Fibroblast of skin of right biceps (primary cell): ENCODE measurements at places on chromosomes 7 and 10.
A peak's percentile ranks its signal among the peaks of the same experiment; 100 is the strongest.

DNA sequence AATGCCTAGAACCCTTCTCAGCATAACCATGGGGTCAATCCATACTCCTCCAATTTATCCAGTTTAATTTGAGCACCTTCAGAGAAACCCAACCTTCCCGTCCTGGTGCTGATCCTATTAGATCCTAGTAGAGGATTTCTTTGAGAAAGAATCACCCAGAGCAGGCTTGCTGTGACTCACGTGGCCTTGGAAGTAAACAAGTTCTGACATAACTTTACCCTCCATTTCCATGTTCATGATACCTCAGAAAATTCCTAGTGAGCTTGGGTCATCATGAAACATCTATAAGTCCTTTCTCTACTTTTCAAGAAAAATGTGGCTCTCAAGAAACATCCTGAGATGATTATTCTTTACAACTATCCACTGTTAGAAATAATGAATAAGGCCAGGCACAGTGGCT lies 71.7 kb downstream of the PRLHR start:
- peak; percentile 66 for DNase-seq

DNA sequence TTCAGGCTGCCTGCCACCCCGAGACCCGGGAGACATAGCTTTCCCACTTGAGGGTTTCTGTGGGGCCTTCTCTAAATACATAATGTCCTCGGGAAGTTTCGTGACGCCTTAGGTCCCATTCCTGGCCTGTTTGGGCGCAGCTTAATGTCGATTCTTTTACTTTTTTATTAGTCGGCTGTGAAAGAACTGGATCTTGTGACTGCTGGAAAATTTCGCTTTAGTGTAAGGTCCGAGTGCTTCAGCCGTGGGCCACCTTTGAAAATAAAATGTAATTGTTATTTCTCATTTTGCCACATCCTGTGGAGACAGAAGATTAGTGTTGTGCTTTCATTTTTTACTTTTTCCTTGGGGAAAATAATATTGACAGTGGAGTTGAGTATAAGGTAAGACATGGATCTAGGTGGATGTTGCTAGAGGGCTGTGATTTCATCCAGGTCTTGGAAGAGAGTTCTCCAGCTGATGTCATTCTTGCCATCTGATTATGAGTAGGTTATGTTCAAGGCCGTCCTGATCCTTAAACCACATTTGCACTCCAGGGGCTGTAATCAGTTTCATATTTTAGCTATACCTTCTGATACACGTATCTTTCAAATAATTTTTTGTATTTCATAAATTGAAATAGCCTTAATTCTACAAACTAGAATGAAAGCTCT lies 830 bp downstream of the RAB18 start:
- DNase-seq, result no peak

DNA sequence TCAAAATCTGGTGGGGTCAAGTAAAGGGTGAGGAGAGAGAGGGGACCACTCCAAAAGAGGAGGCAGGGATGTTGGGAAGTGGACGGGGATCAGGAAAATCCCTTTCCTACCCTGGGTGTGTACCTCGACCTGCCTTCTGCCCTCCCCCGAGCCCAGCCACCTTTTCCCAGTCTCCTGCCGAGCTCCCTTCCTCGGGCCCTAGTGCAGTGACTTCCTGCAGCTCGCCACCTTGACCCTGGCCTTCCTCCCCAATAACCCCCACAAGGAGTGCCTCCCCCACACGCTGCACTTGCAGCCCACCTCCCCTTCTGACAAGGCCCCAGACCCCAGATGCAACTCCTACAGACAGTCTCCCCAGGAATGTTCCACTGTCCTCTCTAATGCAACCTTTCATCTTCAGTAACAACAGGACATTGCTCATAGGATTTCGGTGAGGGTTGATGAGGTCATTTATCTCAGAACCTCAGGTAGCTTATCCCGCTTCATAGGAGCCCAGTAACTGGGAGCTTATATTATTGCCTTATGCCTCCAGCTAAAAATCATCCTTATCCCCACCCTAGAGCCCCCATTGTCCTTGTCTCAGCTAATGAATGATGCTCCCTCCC lies 90.1 kb downstream of the MKI67 start:
- DNase-seq, result no peak

- DNase-seq, result peak; percentile 17
These were observed 424.0 kb downstream of the EXOC4 start for GRCh38 chr7:133676805-133677370.

DNA sequence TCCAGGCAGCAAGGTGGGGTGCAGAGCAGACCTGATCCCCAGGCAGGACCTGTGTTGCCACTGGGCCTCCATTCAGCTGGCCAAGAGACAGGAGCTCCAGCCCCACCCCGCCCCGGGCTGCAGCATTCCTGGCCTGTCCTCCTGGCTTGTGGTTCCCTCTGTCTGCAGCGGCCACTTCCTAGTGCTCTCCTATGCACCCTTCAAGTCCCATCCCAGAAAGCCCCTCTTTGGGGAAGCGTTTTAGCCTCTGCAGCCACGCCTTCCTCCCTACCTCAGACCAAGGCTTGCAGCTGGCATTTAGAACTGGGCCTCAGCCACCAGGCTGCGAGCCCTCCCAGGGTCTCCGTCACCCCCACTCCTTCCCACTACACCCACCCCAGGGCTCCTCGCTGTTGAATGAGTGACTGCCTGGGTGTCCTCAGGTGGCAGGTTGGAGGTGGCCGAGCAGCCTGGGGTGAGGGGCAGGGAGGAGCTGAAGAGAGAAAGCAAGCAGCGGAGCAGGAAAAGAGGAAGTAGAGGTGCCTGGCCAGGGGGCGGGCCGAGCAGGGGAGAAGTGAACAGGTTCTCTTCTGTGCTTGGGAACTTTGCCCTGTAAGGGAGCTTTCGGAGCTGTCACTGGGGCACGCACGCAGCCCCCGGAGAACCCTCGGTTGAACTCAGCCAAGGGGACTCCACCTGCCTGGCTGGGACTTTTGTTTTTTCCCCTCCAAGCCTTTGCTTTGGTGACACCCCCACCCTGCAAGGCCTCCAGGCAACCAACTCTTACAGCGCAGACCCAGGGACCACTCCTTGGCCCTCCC lies 109.1 kb upstream of the TNRC18 start:
- DNase-seq, result no peak

DNA sequence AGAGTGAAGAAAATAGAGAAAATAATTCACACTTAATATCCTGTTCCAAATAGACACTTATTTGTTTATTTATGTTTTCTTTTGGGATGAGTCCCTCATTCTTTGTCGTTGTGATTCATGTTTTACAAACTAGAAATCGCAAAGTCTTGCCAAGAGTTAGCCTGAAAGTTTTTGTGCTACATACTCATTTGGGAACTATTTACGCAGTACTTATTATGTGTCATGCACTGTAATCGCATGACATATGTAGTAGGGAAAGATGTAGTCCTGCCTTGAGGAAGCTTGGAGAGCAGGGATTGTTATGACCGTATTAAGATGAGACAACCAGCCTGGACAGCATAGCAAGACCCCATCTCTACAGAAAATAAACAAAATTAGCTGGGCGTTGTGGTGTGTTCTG lies 189.3 kb downstream of the ABCA13 start:
- peak; percentile 23 for DNase-seq

- DNase-seq, result peak; percentile 42
These were observed 14.9 kb downstream of the CCL26 start for GRCh38 chr7:75756991-75757676.

DNA sequence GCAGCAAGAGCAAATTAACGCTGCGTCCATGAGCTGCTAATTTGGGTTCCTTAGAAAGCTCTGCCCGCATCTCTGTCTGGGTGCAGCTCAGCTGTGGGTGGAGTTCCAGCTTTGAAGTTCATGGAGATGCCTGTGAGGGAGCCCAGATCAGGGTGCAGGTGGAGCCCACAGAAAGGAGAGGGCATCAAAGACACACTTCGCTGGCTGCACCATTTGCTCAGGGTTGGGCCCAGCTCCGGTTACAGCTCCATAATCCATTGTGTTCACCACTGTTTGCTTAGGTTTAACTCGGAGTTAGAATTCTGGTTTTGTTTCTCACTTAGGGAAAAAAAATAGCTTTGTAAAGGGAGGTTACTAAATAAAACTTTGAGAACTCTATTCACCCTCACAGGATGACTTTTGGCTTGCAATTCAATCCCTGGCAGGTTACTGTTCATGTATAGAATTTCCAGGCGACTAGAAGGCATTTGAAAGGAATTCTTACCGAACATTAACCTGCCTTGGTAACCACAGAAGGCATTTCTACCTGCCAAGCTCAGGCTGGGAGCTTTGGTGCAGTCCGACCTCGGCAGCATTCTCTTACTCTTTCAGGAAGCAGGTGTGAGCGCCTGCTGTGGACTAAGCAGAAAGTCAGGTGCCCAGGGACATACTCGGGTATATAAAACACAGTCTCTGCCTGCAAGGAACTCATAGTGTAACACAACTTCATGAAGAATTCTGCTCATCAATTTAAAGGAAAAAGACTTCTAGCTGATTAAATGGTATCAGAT lies 179.5 kb upstream of the RNF32 start:
- no peak for DNase-seq
